A549 treated with Mapracorat at 1 μM for 4 hours (cell line): ENCODE measurements at places on chromosomes 2 and 18. TPM values are rescaled to one million over a fixed set of nuclear protein-coding genes. Genes with fewer than 3 reads are reported as not detected.

Gene PSMA8
- total RNA-seq = not detected in 5 replicates

Gene EGR4
- total RNA-seq = 0.20 to 0.34 TPM (median 0.28 TPM) in 5 replicates

Gene SCN1A
- not detected in 5 replicates for total RNA-seq

Gene MARS2
- 10.8 to 11.9 TPM (median 11.6 TPM) in 5 replicates for total RNA-seq

Gene KCNJ3
- total RNA-seq = not detected in 5 replicates

Gene EVX2
- total RNA-seq = not detected in 5 replicates

Gene COLEC12
- total RNA-seq = 0.03 to 0.11 TPM (median 0.06 TPM) in 5 replicates

Gene ATF2
- 14.9 to 22.0 TPM (median 16.8 TPM) in 5 replicates for total RNA-seq

Gene SCG2
- 0.98 to 1.4 TPM (median 1.1 TPM) in 5 replicates for total RNA-seq

Gene MC5R
- not detected in 5 replicates for total RNA-seq

Gene TIA1
- total RNA-seq = 36.2 to 53.9 TPM (median 48.7 TPM) in 5 replicates

Gene VAMP5
- total RNA-seq = 0.22 TPM in 1 of 5 replicates, not detected in the others

Gene GAREM1
- total RNA-seq = 4.3 to 6.2 TPM (median 5.3 TPM) in 5 replicates

Gene ZNF512
- 14.5 to 18.6 TPM (median 16.5 TPM) in 5 replicates for total RNA-seq

Gene ALPI
- not detected in 5 replicates for total RNA-seq

Gene RPE
- total RNA-seq = 56.1 to 63.9 TPM (median 58.7 TPM) in 5 replicates

Gene PECR
- total RNA-seq = 13.2 to 16.9 TPM (median 14.4 TPM) in 5 replicates

Gene DQX1
- 0.10 to 0.19 TPM (median 0.14 TPM) in 4 of 5 replicates, not detected in the other for total RNA-seq

Gene NLRC4
- total RNA-seq = 0.05 to 0.09 TPM (median 0.05 TPM) in 4 of 5 replicates, not detected in the other

Gene ZBTB14
- total RNA-seq = 6.3 to 7.3 TPM (median 6.6 TPM) in 5 replicates

Gene BOD1L2
- not detected in 5 replicates for total RNA-seq

Gene EPHA4
- 0.53 to 1.5 TPM (median 0.75 TPM) in 5 replicates for total RNA-seq

Gene SERPINB10
- total RNA-seq = not detected in 5 replicates

Gene FOXI3
- total RNA-seq = 0.06 to 0.07 TPM in 2 of 5 replicates, not detected in the others

Gene KIAA2012
- total RNA-seq = not detected in 5 replicates

Gene OTOS
- total RNA-seq = not detected in 5 replicates

Gene RNF152
- 0.01 to 0.20 TPM (median 0.07 TPM) in 5 replicates for total RNA-seq

Gene MAPK4
- 0.12 to 0.23 TPM (median 0.14 TPM) in 5 replicates for total RNA-seq

Gene ZBTB7C
- 0.09 to 0.21 TPM (median 0.17 TPM) in 5 replicates for total RNA-seq

Gene REG1B
- not detected in 5 replicates for total RNA-seq

Gene LRRFIP1
- 69.5 to 94.5 TPM (median 87.6 TPM) in 5 replicates for total RNA-seq
